ENCODE measurements at places on chromosomes 2 and 18. TPM values are rescaled to one million over a fixed set of nuclear protein-coding genes. Genes with fewer than 3 reads are reported as not detected.
A peak's percentile ranks its signal among the peaks of the same experiment; 100 is the strongest.

DNA sequence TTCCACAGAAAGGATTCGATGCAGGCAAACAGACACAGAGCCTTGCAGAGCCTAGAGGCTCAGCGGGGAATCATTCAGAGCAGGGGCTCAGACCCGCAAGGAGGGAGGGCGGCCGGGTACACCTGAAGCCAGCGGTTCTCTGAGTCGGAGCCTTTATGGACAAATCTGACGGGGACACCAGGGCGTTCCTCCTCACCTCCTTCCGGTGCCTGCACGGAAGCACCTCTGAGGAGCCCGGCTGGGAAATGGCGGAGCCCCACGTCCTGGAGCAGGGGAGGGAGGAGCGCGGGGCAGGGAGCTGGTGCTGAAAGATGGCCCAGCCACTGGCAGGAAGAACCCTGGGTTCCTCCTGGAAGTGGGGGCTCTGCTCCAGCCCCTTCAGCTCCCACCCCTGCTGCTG lies 193.5 kb upstream of the ALKAL2 start:
- H3K4me3 ChIP-seq, result no peak overlapping the region
- H3K36me3 ChIP-seq, result no peaks in the 10 kb centered on the region

DNA sequence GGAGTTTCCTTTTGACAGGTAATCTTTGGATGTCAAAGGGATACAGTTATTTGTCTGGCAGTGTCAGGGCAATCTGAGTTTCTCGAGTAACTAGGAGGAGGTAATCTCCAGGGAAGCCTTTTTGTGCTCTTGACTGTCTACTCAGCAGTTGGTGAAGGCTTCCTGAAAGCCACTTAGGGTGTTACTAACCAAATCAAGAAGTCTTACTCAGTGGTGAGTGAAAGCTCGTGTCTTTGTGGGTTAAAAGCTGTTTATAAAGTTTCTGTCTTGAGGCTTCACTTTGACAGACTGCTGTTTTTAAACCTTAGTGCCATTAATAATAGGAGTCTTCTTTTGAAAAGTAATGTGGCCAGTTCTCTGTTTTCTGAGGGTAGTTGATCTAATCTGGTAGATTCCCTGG lies 1.7 kb downstream of the THSD7B start:
- DNase-seq, result no peak
- H3K27me3 ChIP-seq, result peaks cover 32% of the 10 kb centered on the region
- H3K27ac ChIP-seq, result no peak overlapping the region

DNA sequence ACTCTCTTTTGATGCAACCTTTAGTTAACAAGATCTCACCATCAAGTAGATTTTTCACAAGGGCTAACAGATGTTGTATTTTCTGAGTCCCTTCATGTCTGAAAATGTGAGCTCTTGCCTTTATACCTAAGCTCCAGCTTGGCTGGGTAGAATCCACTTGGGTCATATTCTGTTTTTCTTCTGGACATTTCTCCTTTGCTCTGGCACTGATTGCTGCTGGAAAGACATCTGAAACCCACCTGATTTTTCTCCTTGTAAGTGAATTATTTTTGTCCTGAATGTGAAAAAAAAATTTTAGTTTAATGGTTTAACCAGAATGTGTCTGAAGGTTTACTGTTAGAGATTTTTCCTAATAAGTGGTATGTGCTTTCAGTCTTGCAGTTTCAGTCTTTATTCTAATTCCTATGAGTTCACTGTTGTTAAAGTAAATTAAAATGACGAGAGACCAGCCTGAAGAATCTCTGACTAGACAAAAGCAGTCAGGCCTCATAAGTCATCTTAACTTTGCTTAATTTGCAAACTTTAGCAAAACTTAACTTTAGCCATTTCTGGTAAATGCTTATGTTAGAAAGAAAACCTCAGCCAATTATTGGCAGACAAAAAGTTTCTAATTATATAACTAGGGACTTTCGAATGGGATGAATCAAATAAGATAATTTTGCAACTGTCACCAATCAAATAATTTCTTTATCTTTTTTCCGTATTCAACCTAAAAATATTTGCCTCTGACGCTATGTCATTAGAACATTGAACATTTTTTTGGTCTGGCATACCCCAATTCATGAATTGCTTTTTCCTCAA lies 70.8 kb downstream of the ACAA2 start:
- H3K4me3 ChIP-seq, result no peak overlapping the region
- H3K36me3 ChIP-seq, result no peaks in the 10 kb centered on the region
- H3K27me3 ChIP-seq, result peaks cover 4% of the 10 kb centered on the region
- H3K4me1 ChIP-seq, result no peaks in the 10 kb centered on the region

DNA sequence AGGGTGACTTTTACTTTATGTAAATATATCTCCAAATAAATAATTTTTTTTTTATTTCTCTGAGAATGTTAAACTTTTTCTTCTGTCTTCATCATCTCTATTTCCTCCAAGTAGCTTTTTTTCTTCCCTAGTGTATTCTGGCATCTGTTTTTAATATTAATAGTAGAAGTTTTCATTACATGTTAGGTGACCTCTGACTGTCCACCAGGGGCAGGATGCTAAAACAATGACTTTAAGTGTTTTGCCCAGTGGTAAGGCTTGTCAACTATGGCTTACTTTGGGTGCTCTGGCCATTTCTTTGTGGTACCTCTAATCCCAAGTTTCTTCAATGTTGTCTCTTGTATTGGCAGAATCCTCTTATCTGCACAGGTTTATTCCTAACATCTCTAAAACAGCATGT lies 127.1 kb downstream of the SRBD1 start:
- no peak for DNase-seq
- no peaks in the 10 kb centered on the region for H3K4me1 ChIP-seq
- no peak overlapping the region for H3K4me3 ChIP-seq
- H3K27ac ChIP-seq, result no peak overlapping the region

- H3K4me3 ChIP-seq, result no peak overlapping the region
- no peaks in the 10 kb centered on the region for H3K36me3 ChIP-seq
- no peak for DNase-seq
Measured at GRCh38 chr2:118834901-118835745, 12.3 kb downstream of the EN1 start.

GRCh38 chr2:71923143-71923525 lies 224.5 kb downstream of the CYP26B1 start:
- no peak overlapping the region for H3K4me3 ChIP-seq
- H3K27ac ChIP-seq, result no peak overlapping the region
- H3K4me1 ChIP-seq, result no peaks in the 10 kb centered on the region
- H3K36me3 ChIP-seq, result no peaks in the 10 kb centered on the region

DNA sequence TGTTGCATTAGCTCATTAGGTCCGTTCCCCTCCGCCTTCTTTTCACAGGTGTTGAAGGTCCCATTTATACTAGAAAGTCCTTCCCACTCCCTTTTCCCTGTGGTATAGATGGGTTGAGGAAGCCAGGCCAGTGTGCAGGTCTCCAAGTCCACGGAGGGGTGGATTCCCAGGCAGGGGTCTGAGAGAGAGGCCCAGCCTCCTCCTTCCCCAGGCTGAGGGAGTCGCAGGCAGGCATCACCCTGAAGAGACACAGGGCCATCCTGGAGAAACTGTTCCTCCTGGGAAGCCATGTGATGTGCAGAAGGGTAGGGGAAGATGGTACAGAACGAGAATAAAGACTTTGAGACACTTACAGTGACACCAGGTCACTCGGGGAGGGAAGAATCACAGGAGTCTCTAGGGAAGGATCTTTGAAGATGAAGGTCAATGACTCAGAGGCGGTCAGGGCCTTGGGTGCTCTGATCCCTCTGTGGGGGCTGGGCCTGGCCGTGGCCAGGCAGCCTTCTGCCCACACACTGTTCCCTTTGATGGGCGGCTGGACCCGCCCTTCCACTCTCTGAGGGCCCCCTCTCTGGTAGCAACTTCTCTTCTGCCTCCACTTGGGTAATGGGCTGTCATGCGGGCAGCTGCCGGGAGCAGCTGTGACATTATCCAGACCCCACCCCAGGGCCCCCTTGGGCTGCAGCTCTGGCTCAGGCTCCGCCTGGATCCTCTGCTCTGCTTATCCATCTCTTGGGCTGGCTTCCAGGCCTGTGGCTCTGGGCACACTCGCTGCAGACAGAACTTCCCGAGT lies 45.1 kb downstream of the RHOB start:
- no peaks in the 10 kb centered on the region for H3K27me3 ChIP-seq
- DNase-seq, result no peak
- no peak overlapping the region for H3K27ac ChIP-seq
- no peak overlapping the region for H3K4me3 ChIP-seq

GRCh38 chr18:21559195-21559594 lies 41.3 kb downstream of the ESCO1 start:
- no peak overlapping the region for H3K27ac ChIP-seq
- H3K4me3 ChIP-seq, result no peak overlapping the region
- no peak for DNase-seq
- peaks cover 75% of the 10 kb centered on the region for H3K36me3 ChIP-seq
- H3K4me1 ChIP-seq, result no peaks in the 10 kb centered on the region
- no peaks in the 10 kb centered on the region for H3K27me3 ChIP-seq

- H3K27me3 ChIP-seq, result no peaks in the 10 kb centered on the region
- no peak overlapping the region for H3K4me3 ChIP-seq
- no peak overlapping the region for H3K27ac ChIP-seq
- no peak for DNase-seq
Measured at GRCh38 chr18:31557446-31557845, 34.2 kb upstream of the TTR start.

- H3K27me3 ChIP-seq, result no peaks in the 10 kb centered on the region
- no peak for DNase-seq
- H3K4me3 ChIP-seq, result no peak overlapping the region
- peaks cover 16% of the 10 kb centered on the region for H3K36me3 ChIP-seq
- no peaks in the 10 kb centered on the region for H3K4me1 ChIP-seq
Measured at GRCh38 chr18:49094979-49095632, 144.3 kb upstream of the SMAD7 start.

DNA sequence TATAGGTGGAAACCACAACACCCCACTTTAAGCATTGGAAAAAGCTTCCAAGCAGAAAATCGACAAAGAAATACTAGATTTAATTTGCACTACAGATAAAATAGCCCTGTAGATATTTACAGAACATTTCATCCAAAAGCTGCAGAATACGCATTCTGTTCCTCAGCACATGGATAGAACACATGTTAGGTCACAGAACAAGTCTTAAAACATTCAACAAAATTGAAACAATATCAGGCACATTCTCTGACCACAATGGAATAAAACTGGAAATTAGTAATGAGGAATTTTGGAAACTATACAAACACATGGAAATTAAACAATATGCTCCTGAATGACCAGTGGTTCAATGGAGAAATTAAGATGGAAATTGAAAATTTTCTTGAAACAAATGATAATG lies 27.8 kb upstream of the XDH start:
- peaks cover 2% of the 10 kb centered on the region for H3K27me3 ChIP-seq
- DNase-seq, result no peak
- no peak overlapping the region for H3K4me3 ChIP-seq

GRCh38 chr2:3666613-3666975 lies 8.6 kb downstream of the ALLC start:
- no peak overlapping the region for H3K27ac ChIP-seq
- H3K27me3 ChIP-seq, result no peaks in the 10 kb centered on the region
- H3K4me1 ChIP-seq, result no peaks in the 10 kb centered on the region
- H3K36me3 ChIP-seq, result no peaks in the 10 kb centered on the region
- no peak overlapping the region for H3K4me3 ChIP-seq
- no peak for DNase-seq

DNA sequence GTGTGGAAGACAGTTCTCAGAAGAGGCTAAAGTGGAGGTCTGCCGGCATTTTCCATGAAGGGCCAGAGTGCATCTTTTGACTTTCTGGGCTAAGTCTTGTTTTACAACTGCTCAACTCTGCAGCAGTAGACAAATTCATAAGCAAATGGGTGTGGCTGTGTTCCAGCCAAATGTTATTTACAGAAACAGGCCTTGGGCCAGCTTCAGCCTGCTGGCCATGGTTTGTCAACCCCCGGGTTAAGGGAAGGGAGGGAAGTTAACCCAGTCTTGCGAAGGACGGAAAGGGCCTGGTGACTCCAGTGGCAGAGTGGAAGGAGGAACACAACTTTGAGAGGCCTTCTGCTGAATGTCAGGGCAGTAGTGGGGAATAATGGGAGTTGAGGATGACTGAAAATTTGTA lies 34.3 kb upstream of the NCKAP5 start:
- no peaks in the 10 kb centered on the region for H3K36me3 ChIP-seq
- DNase-seq, result no peak
- no peaks in the 10 kb centered on the region for H3K4me1 ChIP-seq
- no peaks in the 10 kb centered on the region for H3K27me3 ChIP-seq
- no peak overlapping the region for H3K4me3 ChIP-seq
- no peak overlapping the region for H3K27ac ChIP-seq

DNA sequence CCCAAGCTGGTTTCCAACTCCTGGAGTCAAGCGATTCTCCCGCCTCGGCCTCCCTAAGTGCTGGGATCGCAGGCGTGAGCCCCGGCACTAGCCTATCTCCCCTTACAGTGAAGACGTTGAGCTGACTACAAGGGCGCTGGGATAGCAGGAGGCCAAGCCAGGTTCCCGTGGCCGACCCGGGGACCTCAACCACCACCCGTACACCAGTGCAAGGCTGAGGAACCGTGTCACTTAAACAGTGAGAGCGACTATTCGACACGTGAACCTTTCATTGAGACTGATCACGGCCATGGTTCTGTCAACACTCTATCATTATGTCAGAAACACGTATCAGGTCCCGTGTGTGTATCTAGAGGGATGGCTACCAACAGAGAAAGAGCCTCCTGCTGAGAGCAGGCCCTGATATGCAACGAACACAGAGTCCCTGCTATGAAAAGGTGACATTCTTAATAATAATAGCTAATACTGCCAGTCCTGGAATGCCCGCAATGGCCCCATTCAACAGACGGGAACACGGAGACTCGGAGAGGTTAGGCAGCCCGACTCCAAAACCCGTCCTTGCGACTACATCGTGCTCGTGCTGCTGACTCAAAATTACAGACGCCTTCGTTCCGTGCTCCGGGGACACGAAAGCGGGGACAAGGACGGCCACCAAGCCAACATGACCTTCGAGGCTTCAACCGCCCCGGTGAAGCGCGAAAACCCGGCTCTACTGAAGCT lies 833 bp downstream of the AFG3L2 start:
- H3K4me1 ChIP-seq, result peaks cover 35% of the 10 kb centered on the region
- no peaks in the 10 kb centered on the region for H3K27me3 ChIP-seq
- H3K4me3 ChIP-seq, result peak overlapping the region; percentile 86
- H3K36me3 ChIP-seq, result peaks cover 5% of the 10 kb centered on the region

- no peaks in the 10 kb centered on the region for H3K4me1 ChIP-seq
- H3K27ac ChIP-seq, result no peak overlapping the region
- no peak overlapping the region for H3K4me3 ChIP-seq
- no peaks in the 10 kb centered on the region for H3K27me3 ChIP-seq
- DNase-seq, result no peak
Measured at GRCh38 chr2:50718146-50718545, 313.8 kb downstream of the NRXN1 start.

DNA sequence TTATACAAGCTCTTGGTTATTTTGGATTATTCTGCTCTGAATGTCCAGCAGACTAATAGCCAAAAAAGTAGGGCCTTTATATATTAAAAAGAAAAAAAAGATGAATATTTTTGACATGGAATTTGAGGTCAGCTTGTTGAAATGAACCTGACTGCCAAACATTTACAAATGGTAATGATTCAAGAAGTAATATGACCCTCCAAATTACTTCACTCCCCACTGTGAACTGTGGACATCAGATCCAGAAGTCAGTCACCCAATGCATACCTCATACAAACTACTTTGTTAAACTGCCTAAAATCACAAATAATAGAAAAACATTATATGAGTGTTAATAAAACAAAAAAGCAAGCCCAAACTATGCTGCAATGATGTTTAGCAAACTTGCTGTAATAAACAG lies 10.0 kb downstream of the EPG5 start:
- no peak overlapping the region for H3K4me3 ChIP-seq
- DNase-seq, result no peak
- H3K4me1 ChIP-seq, result peaks cover 25% of the 10 kb centered on the region
- H3K27me3 ChIP-seq, result no peaks in the 10 kb centered on the region
- H3K36me3 ChIP-seq, result peaks cover 38% of the 10 kb centered on the region

- no peaks in the 10 kb centered on the region for H3K36me3 ChIP-seq
- peak; percentile 33 for DNase-seq
- H3K27ac ChIP-seq, result no peak overlapping the region
- no peaks in the 10 kb centered on the region for H3K27me3 ChIP-seq
- no peak overlapping the region for H3K4me3 ChIP-seq
Measured at GRCh38 chr18:1663879-1664705, 759.4 kb downstream of the ADCYAP1 start.

Gene C2orf15
- total RNA-seq, result 2.0 TPM

Gene LIPG
- total RNA-seq, result not detected

Data from CD4-positive, CD25-positive, alpha-beta regulatory T cell (primary cell).